ENCODE measurements at places on chromosomes 2 and 18.

DNA sequence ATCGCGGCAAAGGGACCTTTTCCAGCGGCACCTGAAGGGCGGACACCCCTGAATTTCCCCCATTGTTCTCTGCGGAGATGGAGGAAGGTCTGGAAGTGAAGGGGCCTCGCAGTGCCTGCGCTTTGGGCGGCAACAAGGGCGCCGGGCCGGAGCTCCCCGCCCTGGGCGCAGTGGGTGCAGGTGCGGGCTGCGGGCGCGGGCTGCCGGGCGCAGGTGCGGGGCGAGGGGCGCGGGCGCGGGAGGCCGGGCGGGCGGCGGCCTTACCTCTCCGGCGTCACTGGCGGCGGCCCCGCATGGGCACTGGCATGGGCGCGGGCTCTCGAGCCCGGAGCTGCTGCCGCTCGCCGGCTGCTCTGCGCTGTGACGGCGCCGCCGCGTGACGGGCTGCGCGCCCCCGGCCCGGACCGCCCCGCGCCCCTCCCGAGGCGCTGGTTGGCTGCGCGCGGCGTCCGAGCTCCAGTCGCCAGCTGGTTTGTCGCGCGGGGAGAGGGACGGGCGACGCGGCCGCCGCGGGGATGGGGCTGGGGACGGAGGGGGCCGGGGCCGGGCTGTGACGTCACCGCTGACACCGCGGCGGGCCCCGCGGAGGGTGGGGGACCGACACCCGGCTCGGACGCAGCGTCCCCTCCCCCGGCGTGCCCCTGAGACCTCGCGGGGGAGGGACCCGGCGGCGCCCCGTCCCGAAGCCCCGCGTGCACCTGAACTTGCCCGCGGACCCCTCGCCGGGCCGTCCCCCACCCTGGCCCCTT is at the start of gene KIF1A:
TSS of gene KIF1A (minus strand) at position 362 of the 749 bp plus-strand sequence. CDS start 22,467 bp downstream, outside the sequence.
- DNase-seq = no peak

DNA sequence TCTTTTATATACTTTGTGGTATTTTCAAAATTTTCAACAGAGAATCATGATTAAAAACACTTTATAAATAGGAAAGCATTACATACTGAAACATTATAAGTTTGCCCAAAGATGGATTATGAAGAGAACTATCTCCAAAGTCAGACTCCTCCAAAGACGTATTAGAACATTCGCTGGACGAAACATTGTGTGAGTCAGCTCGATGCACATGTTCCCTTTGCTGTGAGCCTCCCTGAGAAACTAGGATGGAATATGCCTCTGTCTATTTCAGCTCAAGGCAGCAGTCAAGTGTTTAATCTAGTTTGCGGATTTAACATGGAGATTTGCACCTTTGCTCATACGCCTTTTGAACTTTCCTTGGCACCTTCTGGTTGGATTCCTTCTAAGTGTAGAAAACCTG is 92.2 kb upstream of the NCKAP5 start:
- DNase-seq = no peak

DNA sequence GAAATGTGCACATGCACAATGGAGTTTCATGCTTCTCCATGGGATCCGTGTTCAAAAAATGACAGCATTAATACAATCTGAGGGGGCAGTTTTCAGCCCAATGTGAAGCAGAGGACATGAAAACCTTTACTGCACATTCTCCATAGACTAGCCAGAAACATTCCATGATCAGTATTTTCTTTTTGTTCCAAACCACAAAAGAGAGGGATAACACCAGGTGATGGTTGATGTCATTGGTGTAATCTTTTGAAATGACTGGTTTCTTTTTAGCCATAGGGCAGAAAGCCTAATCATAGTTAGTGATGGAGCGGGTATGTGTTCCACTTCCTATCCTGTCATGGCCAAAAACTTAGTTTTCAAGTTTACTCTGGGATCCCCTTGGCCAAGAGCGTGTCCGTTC is 1.8 kb upstream of the KYNU start:
- DNase-seq = no peak

DNA sequence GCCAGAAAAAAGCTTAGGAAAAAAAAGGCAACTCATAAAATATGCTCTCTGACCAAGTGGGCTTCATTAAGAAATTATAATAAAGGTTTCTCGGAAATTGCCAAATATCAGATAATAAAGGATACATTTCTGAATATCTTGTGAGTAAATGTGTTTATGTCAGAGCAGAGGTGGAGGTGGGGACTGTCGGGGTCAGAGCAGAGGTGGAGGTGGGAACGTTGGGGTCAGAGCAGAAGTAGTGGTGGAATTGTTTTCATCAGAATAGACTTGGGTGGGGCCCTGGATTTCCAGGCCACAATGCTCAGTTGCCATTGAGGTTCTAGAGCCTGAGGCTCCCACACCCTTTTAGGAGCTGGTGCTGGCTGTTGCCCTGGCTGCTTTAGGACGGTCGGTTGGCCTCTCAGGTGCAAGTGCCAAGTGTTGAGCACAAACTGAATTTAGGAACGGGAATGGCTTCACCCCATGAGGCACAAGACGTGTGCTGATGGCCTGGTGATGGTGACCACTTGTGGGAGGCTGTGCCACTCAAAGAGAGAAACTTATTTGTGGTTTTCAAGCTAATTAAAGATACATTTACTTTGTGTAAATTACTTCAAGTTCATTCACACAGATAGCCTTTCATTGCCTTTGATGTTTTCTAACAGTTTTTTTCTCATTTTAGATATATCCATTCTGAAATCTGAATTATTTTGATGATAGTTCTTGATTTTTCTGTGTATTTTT is 131.5 kb downstream of the ATP9B start:
- no peak for DNase-seq

DNA sequence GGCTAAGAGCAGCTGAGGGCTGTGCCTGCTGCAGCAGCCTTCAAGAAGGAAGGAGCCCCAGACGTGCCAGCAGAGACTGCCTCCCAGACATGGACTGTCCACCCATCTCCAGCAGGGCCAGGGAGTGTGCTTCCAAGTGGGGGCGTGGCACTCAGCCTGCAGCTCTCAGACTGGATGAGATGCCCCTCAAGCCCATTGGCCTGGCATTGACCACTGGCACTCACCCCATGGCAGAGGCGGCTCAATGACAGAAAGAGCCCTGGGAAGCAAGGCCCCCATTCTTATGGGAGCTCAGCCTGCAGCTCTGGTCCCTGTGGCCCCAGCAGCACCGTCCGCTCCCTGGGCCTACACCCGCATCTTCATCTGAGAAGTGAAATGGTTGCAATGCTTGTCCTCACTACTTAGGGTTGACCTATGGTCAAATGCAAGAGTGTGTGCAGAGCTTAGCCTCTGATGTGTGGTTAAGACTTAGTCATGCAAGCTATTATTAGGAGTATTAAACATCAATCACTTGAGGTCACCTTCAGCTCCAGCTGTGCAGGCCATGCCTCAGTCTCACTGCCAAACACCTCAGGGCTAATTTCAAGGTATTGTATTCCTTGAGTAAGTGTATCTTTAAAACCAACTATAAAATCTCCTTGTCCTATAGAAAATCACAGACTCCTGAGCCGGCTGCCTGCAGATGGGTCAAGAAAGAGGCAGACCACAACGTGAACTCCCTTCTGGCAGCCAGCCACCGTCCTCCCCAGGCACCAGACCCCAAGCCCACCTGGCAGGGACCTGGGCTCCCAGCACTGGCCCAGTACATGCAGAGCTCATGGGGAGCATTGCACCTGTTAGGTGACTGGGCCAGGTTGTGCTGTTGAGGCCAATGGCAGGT is 194.8 kb downstream of the NDUFA10 start:
- no peak for DNase-seq

All from muscle of back (tissue), 13 donors.